Articular chondrocyte of knee joint (primary cell): ENCODE measurements at places on chromosomes 16 and 17. TPM values are rescaled to one million over a fixed set of nuclear protein-coding genes. Genes with fewer than 3 reads are reported as not detected.

The KRTAP2-3 gene
- total RNA-seq = 0.26 and 1.1 TPM in 2 replicates

The KRT37 gene
- not detected in 2 replicates for total RNA-seq

The PPP4C gene
- total RNA-seq = 144 and 150 TPM in 2 replicates

The ST6GALNAC2 gene
- total RNA-seq = 0.78 and 1.4 TPM in 2 replicates

The GRIN2C gene
- under 0.01 and 0.11 TPM in 2 replicates for total RNA-seq
